ENCODE measurements at places on chromosomes 7 and 10.

- DNase-seq = no peak
Observed at GRCh38 chr7:53485354-53485753, 449.9 kb downstream of the POM121L12 start.

GRCh38 chr7:70704831-70705346 is 427.1 kb upstream of the GALNT17 start:
- DNase-seq = no peak

GRCh38 chr7:106462365-106462859 is 177.6 kb upstream of the NAMPT start:
- DNase-seq = peak; percentile 61

GRCh38 chr10:47020471-47020870 is 109.2 kb downstream of the PTPN20 start:
- no peak for DNase-seq

DNA sequence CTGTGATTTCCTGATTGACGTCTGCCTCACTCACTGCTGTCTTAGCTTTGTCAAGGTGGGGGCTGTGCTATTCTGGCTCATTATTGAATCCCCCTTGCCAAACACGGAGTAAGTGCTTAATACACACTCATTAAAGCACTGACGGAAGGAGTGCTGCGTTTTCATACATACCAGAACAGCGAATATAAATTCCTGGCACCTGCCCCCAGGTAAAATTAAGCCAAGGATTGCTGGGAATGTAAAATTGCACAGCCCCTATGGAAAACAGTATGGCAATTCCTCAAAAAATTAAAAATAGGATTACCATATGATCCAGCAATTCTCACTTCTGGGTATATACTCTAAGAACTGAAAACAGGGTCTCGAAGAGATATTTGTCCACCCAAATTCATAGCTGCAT is 6.6 kb downstream of the KLRG2 start:
- DNase-seq = no peak

Measured in MCF 10A (cell line).